ENCODE measurements at places on chromosomes 1 and 21. TPM values are rescaled to one million over a fixed set of nuclear protein-coding genes. Genes with fewer than 3 reads are reported as not detected.

Gene CEP104
- 35.2 TPM for total RNA-seq

- no peak for DNase-seq
Measured at GRCh38 chr1:93033785-93034184, 45.3 kb upstream of the MTF2 start.

GRCh38 chr1:22710701-22711049 lies at the start of gene EPHB2:
EPHB2 (plus strand) TSS chr1:22710839; CDS start chr1:22710983, 144 bp downstream.
- no peak for DNase-seq

DNA sequence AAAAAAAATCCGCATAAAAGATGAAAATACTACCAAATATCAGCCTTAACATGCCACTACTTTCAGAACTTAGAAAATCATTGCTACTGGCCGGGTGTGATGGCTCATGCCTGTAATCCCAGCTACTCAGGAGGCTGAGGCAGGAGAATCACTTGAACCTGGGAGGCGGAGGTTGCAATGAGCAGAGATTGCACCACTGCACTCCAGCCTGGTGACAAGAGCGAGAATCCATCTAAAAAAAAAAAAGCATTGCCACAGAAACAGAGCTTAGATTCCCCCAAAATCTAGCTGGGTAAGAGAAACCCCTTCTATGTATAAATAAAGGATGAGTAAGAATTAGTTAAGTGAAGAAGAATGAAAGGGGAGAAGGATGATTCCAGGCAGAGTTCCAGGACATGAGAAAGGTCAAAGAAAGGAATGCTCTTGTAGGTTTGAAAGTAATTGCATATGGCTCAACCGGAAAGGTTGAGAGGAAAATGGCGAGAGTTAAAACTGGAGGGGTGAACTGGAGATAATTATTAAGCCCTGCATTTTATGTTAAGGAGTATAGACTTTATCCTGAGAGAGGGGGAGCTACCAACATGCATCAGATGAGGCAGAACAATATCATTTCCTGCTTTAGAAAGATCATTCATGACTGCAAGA lies 19.7 kb upstream of the NRDC start:
- DNase-seq = no peak

GRCh38 chr1:200306944-200307754 lies 102.7 kb downstream of the ZNF281 start:
- DNase-seq = no peak

Gene MCOLN2
- 0.89 TPM for total RNA-seq

Gene SYPL2
- 0.72 TPM for total RNA-seq

Gene DCST1
- not detected for total RNA-seq

DNA sequence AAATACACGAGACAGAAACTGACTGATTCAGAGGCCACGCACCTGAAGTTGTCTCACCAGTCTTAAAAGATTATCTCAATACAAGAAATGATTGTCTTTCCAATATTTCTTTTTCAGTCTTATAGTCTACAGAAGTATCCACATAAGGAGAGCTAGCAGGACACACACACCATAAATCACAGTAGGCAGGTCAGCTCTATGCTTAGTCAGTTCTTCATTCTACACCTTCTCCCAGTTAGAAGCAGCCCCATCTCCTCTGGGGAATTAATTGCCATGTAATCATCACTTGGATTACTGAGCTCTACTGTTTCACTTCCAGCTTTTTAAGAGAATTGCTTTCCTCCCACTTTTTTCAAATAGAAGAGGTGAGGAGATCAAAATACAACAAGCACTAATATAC lies 59.6 kb downstream of the SMYD3 start:
- no peak for DNase-seq

- no peak for DNase-seq
Measured at GRCh38 chr1:208065862-208066261, 154.9 kb upstream of the CD34 start.

- no peak for DNase-seq
Measured at GRCh38 chr1:6112690-6113005, 67.0 kb downstream of the KCNAB2 start.

GRCh38 chr21:30623362-30623761 lies 2.9 kb downstream of the KRTAP20-4 start:
- DNase-seq = no peak

GRCh38 chr1:55447488-55447887 lies 232.3 kb upstream of the USP24 start:
- DNase-seq = no peak
